Stimulated activated CD4-positive, alpha-beta T cell treated with anti-CD3 and anti-CD28 coated beads, Interleukin-1b, Interleukin-23, amount 100 ng/mL, for 4 hours (primary cell): ENCODE measurements at places on chromosomes 1 and 21.

- DNase-seq: no peak
These were observed 209.2 kb downstream of the ZNF326 start for GRCh38 chr1:90204023-90204590.

GRCh38 chr1:245212221-245212710, 57.5 kb downstream of the KIF26B start:
- no peak for DNase-seq

DNA sequence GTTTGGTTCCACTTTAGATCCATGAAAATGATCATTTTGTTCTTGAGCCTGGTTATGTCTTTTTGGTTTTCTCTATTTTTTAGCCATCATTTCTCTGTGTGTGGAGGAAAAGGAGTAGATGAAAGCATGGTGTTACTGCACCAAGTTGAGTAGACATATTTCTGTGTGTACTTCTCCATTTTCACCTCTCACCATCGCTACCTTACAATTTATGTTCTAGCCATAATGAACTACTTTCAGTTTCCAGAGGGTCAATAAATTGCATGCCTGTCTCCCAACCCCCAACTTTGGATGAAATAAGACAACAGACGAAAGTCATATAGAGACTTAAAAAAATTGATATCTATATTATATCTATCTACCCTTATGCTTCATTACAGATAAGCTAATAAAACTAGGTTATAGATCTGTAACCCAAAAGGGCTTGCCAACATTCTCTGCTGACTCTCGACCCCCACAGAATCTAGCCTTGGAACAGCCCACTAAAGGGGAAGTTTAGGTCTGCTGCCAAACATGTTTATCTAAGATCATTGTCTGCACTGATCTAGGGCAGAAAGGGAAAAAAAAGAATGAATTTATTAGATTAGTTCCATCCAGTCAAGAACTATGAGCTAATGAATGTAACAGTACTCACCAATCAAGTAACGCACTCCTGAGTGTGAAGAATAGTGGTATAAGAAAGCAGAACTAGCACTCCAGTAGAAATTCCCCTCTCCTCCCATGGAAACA, 7.5 kb upstream of the MAN1A2 start:
- DNase-seq: no peak

- no peak for DNase-seq
These were observed 142.6 kb upstream of the PALMD start for GRCh38 chr1:99503276-99503747.
